ENCODE measurements at places on chromosomes 2 and 18.

GRCh38 chr18:35506024-35506712, 8.4 kb upstream of the INO80C start:
- DNase-seq, result no peak

DNA sequence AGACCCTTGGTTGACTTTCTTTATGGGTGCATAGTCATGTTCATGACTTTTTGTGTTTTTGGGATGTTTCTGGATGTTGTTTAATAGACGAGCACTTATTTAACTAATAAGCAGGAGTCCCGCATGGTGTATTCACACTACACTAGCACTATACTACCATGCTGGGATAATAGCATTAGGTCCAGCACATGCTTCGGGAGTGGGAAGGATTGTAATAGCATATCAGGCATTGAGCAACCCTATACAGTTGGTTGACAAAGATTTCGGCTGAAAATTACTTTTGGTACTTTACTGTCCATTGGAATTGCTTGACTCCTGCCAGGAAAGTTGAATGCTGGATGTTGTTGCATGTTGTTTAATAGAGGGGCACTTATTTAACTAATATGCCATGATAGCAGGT, 2.8 kb downstream of the SH3RF3 start:
- no peak for DNase-seq

- DNase-seq, result no peak
Observed at GRCh38 chr2:191178806-191179514, 28.2 kb upstream of the STAT4 start.

DNA sequence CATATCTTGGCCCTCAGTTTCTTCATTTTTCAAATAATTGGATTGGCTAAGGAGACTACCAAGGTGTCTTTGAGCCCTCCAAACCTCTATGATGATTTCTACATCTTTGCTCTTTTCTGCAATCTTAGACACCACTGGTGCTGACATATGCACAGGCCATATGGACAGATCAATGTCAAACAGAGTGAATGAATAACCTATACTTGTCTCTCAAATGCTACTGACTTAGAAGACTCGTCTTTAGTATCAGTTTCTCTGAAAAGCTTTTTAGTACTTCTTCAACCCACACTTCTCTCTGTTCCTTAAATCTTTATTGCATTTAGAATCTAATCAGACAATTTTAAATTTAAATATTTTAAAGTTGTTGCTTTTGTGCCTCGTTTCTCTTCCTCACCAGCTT, 258.2 kb downstream of the LTBP1 start:
- no peak for DNase-seq

DNA sequence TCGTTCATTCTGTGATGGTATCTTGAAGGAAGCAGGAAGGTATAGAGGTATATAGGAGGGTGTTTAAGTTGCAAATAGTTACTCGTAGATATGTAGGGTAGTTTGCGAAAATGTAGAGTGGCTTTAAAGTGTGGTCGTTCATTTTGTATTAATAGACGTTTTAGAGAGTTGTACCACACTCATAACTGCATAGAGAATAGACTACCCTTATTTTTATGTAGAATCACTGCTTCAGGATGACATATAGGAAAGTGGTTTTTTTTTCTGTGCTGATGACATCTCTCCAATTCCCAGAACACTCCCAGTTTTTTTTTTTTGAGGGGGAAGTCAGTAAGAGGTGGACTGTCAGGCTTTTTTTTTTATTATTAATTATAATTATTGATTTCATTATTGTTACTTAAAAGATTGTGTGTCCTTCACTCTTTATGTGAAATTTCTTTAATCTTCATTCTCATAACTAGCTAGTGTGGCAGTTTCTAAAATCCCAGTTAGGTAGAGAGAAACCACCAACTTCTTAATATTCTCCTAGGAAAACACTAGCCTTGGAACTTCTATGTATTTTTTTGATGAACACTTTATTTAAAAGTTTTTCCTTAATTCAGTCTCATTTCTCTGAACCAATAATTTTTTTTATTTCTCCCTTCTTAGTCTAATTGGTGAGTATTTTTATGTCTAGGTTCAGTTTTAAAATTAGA, 1.5 kb downstream of the ACTR3 start:
- no peak for DNase-seq

DNA sequence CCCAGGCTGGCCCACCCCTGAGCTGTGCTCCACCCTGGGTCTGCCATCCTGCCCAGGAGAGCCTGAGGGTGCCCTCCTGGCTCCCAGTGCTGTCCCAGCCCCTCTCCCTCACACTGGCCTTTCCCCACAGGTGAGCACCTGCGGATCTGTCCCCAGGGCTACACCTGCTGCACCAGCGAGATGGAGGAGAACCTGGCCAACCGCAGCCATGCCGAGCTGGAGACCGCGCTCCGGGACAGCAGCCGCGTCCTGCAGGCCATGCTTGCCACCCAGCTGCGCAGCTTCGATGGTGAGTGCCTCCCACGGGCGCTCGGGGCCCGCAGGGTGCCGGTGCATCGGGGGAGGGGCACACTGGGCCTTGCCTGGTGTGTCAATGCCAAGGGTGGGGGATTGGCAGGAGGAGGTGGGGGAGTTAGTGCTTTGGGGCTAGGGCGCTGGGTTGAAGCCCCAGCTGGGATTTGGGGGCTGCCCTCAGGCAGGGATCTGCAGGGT, 23.5 kb downstream of the GPC1 start:
- no peak for DNase-seq

GRCh38 chr2:32363597-32363996, 6.8 kb downstream of the BIRC6 start:
- no peak for DNase-seq

- no peak for DNase-seq
Observed at GRCh38 chr18:43656547-43656946, 379.3 kb upstream of the SYT4 start.

GRCh38 chr2:153939124-153939796, 67.5 kb downstream of the GALNT13 start:
- no peak for DNase-seq

GRCh38 chr18:51182824-51183223, 14.7 kb downstream of the MEX3C start:
- no peak for DNase-seq

DNA sequence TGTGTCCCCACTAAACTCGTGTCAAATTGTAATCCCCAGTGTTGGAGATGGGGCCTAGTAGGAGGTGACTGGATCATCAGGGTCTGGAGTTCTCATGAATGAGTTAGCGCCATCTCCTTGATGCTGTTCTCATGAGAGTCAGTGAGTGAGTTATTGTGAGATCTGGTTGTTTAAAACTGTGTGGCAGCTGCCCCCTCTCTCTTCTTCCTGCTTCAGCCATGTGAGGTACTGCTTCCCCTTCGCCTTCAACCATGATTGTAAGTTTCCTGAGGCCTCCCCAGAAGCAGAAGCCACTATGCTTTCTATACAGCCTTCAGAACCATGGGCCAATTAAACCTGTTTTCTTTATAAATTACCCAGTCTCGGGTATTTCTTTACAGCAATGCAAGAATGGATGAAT, 50.4 kb downstream of the AP1S3 start:
- no peak for DNase-seq

GRCh38 chr2:236337465-236338325, 73.5 kb upstream of the ASB18 start:
- DNase-seq, result no peak

DNA sequence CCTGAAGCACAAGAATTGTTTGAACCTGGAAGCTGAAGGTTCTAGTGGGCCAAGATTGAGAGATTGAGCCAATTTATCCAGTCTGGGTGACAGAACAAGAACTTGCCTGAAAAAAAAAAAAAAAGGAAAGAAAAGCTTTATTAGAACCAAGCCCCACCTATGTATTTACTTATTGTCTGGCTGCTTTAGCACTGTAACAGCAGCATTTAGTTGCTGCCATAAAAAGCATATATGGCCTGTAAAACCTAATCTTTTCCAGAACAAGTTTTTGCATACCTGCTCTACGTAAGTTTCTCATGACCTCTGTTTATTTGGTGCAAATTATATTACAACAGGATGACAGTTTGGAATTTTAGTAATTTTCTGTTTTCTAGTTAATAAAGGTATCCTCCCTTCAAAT, 1565.6 kb upstream of the LRRTM1 start:
- DNase-seq, result no peak

DNA sequence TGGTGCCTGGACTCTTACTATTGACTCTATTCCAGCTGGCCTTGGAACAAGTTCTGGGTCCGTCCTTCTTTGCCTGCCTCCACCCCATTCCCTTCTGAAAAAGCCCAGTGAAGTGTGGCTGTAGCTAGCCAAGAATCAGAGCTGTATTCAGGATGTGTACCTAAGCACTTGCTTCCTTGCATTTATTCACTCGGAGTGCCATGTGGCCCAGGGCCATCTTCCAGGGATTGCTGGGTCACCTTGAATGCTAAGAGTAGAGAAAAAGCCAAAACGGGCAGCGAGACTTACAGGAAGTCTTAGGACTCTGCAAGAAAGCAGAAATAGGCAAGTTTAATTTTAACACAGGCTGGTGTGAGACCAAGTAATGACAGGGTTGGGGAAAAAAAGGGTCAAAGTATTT, 4.1 kb downstream of the ITGA6 start:
- DNase-seq, result no peak

- DNase-seq, result no peak
Observed at GRCh38 chr2:11835403-11835802, 89.0 kb downstream of the LPIN1 start.

- no peak for DNase-seq
Observed at GRCh38 chr2:1377473-1377872, 35.8 kb upstream of the TPO start.

- no peak for DNase-seq
Observed at GRCh38 chr18:59918320-59918755, 18.5 kb downstream of the PMAIP1 start.

DNA sequence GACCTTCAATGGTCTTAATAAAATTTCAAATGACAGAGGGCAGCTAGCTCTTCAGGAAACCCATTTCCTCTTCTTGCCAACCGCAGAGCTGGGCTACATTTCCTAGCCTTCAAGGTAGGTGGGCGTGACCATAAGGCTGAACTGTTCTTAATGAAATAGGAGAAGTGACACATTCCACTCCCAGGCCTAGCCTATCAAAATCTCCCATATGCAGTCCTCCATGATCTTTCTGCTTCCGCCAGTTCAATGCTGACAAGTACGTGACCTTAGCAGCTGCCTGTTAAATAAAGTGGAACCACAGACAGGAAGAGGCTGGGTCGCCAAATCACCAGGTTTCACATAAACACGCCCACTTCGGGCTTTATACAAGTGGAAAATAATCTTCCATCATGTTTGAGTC, 13.2 kb downstream of the SERPINE2 start:
- DNase-seq, result no peak

DNA sequence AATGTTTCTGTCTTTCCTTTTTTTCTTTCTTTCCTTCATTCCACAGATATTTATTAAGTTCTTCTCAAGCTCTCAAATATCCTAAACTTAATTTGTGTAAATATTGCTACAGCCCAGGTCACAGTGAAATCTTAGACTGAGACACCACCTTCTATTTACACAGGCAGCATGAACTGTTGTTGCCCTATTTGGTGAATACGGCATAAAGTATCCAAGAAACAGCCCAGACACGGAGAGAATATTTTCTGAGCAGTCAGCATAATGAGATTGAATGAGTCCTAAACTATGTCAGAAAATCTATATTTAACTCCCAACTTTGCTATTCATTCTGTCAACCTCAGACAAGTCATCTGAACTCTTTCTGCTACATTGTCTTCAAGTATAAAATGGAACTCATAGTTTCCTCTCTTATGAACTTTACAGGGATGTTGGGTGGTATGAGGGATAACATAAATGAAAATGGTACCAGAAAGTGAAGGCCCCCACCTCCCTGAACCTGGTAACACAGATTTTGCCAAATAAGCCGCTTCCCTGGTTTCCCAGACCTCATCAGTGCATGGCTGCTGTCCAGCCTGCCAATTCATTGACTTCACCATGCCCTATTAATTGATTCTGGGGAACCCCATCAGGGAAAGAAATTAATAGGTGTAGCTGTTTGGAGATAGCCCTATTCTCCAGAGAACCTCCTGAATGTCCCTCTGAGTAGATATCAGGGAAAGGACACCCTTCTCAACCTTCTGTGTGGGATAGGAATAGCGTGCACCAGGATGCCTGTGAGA, 235.9 kb downstream of the SETBP1 start:
- DNase-seq, result no peak

DNA sequence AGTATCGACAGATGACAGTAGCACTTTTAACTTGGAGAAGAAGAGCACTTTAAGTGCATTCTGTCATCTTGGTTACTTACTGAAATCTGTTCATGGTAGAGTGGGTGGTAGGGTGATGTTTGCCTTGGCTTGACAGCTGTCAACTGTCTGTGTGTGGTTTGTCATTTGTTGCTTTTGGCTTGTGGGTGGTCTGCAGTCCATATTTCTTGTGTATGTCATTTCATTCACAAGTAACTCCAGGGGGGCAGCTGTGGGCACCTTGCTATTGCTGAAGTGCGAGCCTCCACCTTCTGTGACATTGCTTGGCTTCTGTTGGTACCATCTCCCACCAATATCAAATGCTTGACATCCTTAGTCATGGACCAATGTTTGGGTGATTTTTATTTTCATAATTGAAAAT, 311.6 kb upstream of the NRP2 start:
- no peak for DNase-seq

GRCh38 chr18:47331641-47332040, 80.2 kb upstream of the SKOR2 start:
- DNase-seq, result no peak

DNA sequence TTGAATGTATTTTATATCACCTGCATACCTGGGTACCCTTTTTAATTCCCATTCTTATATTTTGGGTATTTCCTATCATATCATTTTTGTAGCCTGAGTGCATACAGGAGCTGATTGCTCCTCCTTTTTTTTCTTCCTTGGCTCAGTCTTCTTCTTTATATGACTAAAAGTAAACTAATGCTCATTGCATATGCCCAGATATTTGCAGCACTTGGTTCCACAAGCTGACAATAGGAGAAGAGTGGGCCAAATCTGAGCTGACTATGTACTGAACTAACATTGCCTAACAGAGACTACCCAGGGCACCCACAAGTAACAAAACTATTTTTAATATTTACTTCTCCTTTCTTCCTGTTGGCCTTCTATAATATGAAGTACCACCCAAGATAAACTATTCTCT, 131.7 kb upstream of the SPOPL start:
- no peak for DNase-seq

DNA sequence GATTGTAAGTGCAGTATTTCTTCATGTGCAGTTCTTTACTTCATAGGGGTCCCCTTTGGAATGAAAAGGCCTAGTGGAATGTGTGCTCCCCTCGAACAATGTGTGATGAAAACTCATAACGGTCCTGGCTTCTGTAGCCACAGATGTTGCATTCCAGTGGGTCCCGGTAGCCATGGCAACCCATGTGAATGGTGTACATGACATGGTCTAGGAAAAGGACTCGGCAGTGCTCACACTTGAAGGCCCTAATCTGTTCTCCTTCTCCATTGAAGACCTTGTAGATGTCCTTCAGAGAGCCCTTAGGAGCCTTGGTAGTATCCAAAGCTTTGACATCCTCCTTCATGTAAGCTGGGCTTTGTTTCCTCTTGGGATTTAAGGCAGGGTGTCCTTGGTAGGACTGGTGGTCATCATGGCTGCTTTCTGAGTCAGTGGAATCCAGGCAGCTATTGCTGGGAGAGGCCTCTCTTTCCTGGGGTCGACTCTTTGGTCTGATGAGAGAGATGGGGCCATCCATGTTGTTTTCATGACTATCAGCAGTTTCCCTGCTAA, 144.0 kb downstream of the IKZF2 start:
- DNase-seq, result no peak

All from spinal cord (tissue), 10 donors.